Activated T-helper 2 cell treated with anti-CD3 and anti-CD28 coated beads, Interferon-gamma antibody, Interleukin-2, Interleukin-4, amounts not matched to agents 10 μg/mL and 5 μg/mL and 100 μg/mL, durations not matched to agents 14 hours and 24 hours and 36 hours (primary cell): ENCODE measurements at places on chromosomes 3 and 15. TPM values are rescaled to one million over a fixed set of nuclear protein-coding genes. Genes with fewer than 3 reads are reported as not detected.

GRCh38 chr3:120410541-120410940 lies 40.3 kb downstream of the FSTL1 start:
- H3K27ac ChIP-seq: no peak overlapping the region
- no peak for DNase-seq
- H3K4me3 ChIP-seq: no peak overlapping the region
- H3K27me3 ChIP-seq: peaks cover 6% of the 10 kb centered on the region
- H3K4me1 ChIP-seq: peaks cover 2% of the 10 kb centered on the region

DNA sequence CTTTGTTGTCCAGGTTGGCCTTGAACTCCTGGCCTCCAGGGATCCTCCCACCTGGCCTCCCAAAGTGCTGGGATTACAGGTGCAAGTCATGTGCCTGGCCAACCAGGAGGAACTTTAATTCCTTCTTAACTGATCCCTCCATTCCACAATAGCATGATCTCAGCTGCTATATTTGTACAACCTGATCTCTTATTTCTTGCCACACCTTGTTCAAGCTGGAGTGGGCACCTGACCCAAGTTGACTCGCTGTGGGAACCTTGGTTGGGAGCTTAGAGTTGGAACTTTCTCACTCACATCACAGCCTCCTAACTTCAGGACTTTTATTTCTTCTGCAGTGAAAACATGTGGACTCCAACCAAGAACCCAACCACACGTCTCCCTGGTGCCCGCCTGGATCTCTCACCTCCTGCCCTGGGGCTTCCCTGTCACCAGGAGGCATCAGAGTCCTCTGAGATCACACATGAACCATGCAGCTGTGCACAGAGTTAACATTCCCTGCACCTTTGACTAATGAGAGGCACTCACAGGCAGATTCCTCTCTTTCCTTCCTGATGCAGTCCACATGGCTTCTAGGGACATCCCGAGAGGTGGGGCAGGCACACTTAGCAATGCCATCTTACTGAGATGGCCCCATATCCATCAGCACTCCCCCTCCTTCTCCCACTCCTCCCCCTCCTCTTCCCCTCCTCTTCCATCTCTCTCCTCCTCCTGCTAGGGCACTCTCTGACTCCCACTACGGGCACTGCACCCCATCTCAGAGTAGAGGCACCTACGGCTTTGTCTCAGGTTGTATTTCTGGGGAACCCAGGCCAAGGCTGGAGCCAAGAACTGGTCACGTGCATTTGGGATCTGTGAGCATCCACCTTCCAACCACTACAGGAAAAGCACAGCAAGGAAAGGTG lies 9.7 kb upstream of the CYFIP1 start:
- DNase-seq: no peak
- no peak overlapping the region for H3K4me3 ChIP-seq
- H3K4me1 ChIP-seq: no peaks in the 10 kb centered on the region
- H3K36me3 ChIP-seq: peaks cover 11% of the 10 kb centered on the region

GRCh38 chr3:78901544-78901943 lies 866.3 kb downstream of the ROBO1 start:
- DNase-seq: no peak
- no peaks in the 10 kb centered on the region for H3K36me3 ChIP-seq
- H3K27ac ChIP-seq: no peak overlapping the region
- H3K4me1 ChIP-seq: no peaks in the 10 kb centered on the region
- H3K27me3 ChIP-seq: no peaks in the 10 kb centered on the region

DNA sequence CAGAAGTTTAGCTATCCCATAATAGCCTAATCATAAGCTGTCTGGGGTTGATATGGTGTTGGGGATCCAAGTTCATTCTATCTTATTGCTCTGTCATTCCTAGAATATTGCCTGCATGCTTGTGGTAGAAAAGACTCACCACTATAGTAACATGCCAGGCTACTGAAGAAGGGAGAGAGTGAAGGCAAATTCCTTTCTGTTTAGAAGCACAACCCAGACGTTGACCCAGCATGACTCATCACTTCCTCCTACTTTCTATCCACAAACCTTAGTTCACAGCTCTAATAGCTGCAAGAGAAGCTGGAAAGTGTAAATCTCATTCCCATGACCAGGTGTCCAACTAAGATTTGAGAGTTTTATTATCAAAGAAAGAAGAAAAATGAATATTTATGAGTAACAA lies 57.8 kb upstream of the NMD3 start:
- H3K4me3 ChIP-seq: no peak overlapping the region
- H3K4me1 ChIP-seq: no peaks in the 10 kb centered on the region
- no peak overlapping the region for H3K27ac ChIP-seq
- H3K27me3 ChIP-seq: no peaks in the 10 kb centered on the region
- no peak for DNase-seq

DNA sequence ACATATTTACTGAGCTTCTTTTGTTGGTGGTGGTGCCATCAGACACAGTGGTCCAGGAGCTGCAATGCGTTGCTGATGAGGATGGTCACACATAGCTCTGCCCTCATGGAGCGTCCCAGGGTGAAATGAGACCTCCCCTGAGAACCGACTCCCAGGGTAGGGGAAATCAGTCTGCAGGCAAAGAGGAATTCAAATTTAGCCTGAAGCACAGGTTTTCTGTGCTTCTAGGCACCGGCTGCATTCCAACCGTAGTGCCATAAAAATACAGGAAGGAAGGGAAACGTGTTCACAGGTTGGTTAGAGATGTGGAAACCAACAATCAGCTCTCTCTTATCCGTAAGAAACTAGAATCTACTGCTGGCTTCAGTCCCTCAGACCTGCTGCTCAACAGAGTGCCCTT lies 19.2 kb downstream of the SMAD3 start:
- peaks cover 94% of the 10 kb centered on the region for H3K4me1 ChIP-seq
- peaks cover 54% of the 10 kb centered on the region for H3K36me3 ChIP-seq
- peak overlapping the region; percentile 33 for H3K4me3 ChIP-seq
- no peak for DNase-seq
- peak overlapping the region; percentile 74 for H3K27ac ChIP-seq

GRCh38 chr3:135337192-135337591 lies 542.1 kb downstream of the EPHB1 start:
- no peak overlapping the region for H3K27ac ChIP-seq
- no peak for DNase-seq
- no peaks in the 10 kb centered on the region for H3K36me3 ChIP-seq
- no peaks in the 10 kb centered on the region for H3K4me1 ChIP-seq
- no peaks in the 10 kb centered on the region for H3K27me3 ChIP-seq

Gene KCNH8
- not detected in 2 replicates for total RNA-seq

Gene ITPKA
- 4.7 and 5.7 TPM in 2 replicates for total RNA-seq

Gene ALDH1A3
- total RNA-seq: not detected in 2 replicates

Gene CPNE4
- not detected in 2 replicates for total RNA-seq

DNA sequence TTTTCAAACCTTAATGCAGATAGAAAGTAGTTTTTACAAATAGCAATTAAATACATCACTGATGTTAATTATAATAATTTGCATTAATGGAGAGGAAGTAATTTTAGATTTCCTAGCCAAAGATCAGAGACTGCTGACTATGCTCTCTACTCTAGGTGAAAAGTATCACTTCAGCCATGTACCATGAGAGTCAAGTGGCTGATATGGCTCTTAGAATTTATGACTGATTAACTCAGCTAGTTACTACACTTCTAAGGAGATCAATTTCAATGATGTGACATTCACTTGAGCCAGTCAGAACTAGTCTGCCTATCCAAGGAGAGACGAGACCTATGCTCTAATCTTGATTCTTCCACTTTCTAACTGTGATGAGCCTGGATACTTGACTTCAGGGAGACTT lies 405.7 kb upstream of the RORA start:
- no peaks in the 10 kb centered on the region for H3K4me1 ChIP-seq
- no peak for DNase-seq
- no peaks in the 10 kb centered on the region for H3K36me3 ChIP-seq
- no peak overlapping the region for H3K4me3 ChIP-seq
- H3K27me3 ChIP-seq: peaks cover 10% of the 10 kb centered on the region

DNA sequence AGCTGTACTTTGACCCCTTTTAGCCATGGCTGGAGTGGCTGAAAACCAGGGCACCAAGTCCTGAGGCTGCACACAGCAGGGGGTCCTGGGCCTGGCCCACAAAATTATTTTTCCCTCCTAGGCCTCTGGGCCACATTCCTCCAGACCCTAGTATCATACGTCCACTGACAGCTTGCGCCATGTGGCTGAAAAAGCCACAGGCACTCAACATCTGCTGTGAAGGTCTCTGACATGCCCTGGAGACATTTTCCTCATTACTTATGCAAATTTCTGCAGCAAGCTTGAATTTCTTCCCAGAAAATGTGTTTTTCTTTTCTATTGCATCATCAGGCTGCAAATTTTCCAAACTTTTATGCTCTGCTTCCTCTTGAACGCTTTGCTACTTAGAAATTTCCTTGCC lies 239.0 kb downstream of the SQOR start:
- no peak overlapping the region for H3K4me3 ChIP-seq
- H3K4me1 ChIP-seq: no peaks in the 10 kb centered on the region
- no peak overlapping the region for H3K27ac ChIP-seq
- DNase-seq: no peak
- no peaks in the 10 kb centered on the region for H3K36me3 ChIP-seq

Gene POC1A
- total RNA-seq: 20.4 and 22.2 TPM in 2 replicates

DNA sequence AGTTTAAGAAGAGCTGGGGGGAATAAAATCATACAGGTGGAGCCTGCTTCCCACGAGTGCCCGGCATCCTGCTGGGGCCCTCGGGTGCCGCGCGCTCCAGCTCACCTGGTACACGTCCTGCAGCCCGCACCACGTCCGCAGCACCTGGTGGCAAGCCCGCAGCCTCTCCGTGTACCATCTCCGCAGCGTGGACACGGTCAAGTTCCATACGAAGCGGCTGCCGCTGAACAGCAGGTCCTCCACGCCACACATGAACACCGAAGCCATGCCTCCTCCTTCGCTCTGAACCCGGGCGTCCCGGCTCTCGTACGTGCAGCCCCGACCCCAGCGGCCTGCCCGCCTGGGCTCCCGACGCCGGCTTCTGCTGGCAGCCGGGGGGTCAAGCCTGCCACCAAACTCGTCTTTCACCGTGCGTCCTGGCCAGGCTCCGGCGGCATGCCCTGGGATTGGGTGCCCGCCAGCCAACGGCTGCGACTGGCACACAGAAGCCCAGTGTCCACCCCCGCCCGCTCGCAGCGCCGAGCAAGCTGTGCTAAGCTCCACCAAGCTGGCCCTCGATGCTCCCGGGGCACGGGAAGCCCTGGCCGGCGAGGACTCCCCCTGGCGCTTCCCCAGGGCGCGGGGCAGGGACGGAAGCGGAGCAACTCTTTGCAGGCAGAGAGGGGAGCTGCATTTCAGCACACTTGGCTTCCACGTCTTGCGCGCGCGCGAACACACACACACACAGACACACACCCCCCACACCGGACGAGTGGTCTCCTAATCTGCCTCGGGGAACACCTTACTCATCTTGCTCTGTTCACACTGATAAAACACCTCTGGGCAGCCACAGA lies at the start of gene FRMD4B:
FRMD4B (minus strand) TSS at position 366 of the 833 bp plus-strand sequence; CDS start at position 267, 99 bp downstream.
- no peaks in the 10 kb centered on the region for H3K36me3 ChIP-seq
- H3K27me3 ChIP-seq: peaks cover 63% of the 10 kb centered on the region
- peak; percentile 24 for DNase-seq
- no peak within 1 kb of the TSS for H3K27ac ChIP-seq

GRCh38 chr3:169846458-169847193 lies 23.1 kb downstream of the LRRC31 start:
- H3K27ac ChIP-seq: no peak overlapping the region
- H3K36me3 ChIP-seq: no peaks in the 10 kb centered on the region
- no peaks in the 10 kb centered on the region for H3K4me1 ChIP-seq

Gene ISL2
- 1.4 and 1.8 TPM in 2 replicates for total RNA-seq

Gene DPPA2
- not detected in 2 replicates for total RNA-seq

DNA sequence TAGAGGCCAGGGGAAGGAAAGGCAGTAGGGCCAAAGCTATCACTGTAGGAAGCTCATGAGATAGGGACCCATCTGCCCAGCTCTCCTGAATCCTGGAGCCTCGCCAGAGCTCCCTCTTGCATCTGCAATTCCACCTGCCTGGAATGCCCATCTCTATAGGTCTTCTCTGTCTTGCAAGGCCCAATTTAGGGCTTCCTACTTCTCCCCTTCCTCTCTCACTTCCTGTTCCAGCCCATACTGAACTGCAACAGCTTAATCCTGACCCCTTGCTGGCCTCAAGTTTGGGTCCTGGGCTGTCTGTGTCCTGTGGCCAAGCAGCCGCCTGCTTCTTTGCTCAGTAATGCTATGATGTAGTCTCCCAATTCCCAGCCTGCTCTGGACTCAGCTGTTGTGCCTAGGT lies 3.6 kb upstream of the PTPN23 start:
- no peak overlapping the region for H3K4me3 ChIP-seq
- no peak overlapping the region for H3K27ac ChIP-seq
- peaks cover 3% of the 10 kb centered on the region for H3K27me3 ChIP-seq
- peaks cover 8% of the 10 kb centered on the region for H3K36me3 ChIP-seq
